ENCODE measurements at places on chromosomes 5 and 9. TPM values are rescaled to one million over a fixed set of nuclear protein-coding genes. Genes with fewer than 3 reads are reported as not detected.

PCDHB10 gene
- total RNA-seq = 0.42 TPM

LTC4S gene
- 0.59 TPM for total RNA-seq

TAF11L5 gene
- total RNA-seq = not detected

GABRB2 gene
- 0.30 TPM for total RNA-seq

All from smooth muscle cell of the umbilical artery (primary cell).